Right renal pelvis (tissue), 4 donors: ENCODE measurements at places on chromosomes 12 and 14.

GRCh38 chr14:97644365-97644764, 847.2 kb downstream of the VRK1 start:
- DNase-seq, result no peak

DNA sequence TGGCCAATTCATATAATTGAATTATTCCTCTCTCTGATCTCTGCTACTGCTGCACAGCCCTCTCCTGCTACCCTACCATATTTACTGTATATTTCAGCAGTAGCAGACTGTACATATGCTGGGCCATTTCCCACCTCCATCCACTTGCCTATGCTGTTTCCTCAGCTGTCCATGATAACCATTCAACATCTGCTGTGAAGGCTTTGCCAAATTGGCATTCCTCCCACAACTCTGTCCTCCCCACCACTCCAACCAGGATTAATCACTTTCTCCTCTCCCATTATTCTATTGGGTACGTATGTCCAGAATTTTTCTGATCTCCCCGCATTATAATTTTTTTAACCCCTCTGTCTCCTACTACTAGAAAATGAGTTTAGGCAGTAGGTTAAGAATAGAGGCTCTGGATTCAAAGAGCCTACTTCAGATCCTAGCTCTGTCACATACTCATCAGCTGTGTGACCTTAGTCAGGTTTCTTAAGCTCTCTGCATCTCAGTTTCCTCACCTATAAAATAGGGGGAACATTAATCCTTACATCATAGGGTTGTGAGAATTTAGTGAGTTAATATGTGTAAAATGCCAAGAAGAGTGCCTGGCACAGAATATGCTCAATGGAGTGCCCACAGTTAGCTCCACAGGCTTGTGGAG, 123.3 kb downstream of the KICS2 start:
- DNase-seq, result no peak

- peak; percentile 54 for DNase-seq
These were observed 13.7 kb downstream of the FOXJ2 start for GRCh38 chr12:8045952-8046944.

DNA sequence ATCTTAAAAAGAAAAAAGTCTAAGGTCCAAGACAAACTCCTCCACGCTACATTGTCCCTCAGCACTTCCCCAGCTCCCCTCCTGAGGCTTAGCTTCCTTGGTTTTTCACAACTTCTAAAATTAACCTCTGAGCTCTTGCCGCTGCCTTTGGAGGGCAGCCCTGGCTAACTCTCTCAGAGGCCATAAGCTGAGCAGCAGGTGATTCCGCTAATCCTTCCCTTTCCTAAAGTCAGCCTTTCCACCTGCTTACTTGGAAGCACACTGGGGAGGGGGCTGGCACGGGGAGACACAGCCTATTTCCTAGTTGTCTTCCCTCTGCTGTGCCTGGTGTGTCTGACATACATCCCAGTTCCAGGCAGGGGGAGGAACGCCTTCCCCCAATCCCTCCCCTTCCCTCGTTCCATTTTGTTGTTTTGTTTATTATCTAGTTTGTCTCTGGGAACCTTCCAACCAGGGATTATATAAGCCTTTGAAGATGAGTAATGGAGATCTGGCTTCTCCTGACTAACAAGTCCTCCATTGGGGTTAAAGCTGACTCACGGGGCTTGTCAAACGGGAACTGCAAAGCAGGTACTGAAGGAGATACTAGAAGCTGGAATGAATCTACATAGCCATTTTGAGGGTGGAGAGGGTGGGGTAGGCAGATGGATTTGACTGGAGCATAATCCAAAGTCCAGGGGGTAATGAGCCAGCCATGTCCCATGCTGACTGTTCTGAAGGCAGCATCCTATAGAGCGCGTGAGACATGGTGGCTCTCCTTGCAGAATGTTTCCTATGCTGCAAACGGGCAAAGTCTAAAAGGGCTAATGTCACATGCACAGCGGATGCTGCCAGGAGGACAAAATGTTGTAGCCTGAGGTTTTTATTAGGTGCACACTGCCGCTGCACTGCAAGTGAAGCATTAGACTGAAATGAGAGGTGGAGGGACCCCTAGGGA, 230.8 kb downstream of the FOXN3 start:
- DNase-seq, result no peak

DNA sequence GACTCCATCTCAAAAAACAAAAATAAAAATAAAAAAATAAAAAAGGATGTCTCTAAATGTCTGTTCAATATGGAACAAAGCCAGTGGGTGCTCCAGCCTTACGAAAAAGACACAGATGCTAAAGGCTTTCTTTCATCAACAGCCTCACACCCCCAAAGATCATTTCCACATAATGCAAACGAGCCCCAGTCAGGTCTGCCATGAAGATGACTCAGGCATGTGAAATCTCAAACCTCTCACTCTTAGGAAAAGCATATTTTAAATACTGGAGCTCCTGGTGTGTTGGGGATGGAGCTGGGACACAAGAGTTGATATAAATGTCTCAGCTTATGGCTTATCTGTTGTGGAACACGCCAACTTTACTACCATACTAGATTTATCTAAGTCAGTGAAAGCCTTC, 49.9 kb upstream of the PLXNC1 start:
- DNase-seq, result no peak

- no peak for DNase-seq
These were observed 64.7 kb upstream of the ESRRB start for GRCh38 chr14:76311079-76311758.

DNA sequence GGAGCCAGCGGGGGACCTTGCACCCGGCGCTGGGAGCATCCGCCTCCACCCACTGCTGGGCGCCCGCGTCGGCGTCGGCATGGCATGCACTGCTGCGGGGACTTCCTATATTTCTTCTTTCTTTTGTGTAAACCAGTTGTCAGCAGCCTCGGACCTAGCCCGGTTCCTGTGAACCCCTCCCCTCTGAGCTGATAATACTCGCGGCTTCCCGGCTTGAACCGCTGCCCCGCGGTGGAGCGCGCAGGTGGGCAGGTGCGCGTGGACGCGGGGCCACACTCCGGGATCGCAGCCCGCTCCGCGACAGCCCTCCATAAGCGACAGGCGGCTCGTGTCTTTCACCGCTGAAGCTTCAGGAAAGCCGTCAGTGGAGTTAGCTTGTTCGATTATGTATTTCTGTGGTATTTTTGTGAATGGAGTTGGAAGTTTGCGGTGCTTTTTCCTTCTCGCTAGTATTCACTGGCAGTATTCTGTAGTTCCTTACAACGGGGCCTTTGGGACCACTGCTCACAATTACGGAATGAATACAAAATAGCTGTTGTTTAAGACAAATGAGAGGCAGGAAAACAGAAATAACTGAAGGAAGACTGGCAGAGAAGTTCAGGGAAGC, 870 bp downstream of the BMAL2 start:
- DNase-seq, result no peak

DNA sequence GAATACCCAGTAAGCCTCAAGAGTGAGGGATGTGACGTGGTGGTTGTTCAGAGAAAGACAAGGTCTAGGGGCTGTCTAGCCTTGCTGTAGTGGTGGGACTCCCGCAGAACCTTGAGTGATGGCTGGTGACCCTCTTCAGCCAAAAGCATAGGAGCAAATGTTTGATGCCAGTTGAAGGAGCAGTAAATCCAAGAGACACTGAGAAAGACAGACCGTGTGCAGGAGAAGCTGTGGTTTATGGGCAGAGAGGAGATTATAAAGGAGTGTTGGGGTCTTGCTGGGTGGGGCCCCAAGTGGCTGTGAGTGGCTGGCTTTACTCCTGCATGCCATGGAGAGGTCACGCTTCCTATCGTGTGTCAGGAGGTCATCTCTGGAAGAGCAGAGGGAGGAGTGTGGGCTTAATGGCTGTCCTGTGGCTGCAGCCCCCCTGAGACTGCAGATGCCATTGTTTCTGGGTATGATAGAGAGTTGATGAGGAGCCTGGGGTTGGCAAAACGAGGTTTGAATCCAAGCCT, 152.0 kb upstream of the CCND2 start:
- DNase-seq, result no peak
